ENCODE measurements at places on chromosomes 6 and 20. TPM values are rescaled to one million over a fixed set of nuclear protein-coding genes. Genes with fewer than 3 reads are reported as not detected.

Gene BPIFB4
- not detected for total RNA-seq

Gene MEI4
- not detected for total RNA-seq

Gene RSPH4A
- total RNA-seq = 0.18 TPM

Gene SPATS1
- not detected for total RNA-seq

Gene PROKR2
- not detected for total RNA-seq

Gene CDH26
- total RNA-seq = 0.34 TPM

Gene FAM209B
- total RNA-seq = 1.1 TPM

Gene TGM3
- total RNA-seq = not detected

Gene HLA-DPB1
- 22.8 TPM for total RNA-seq

Gene DSN1
- 41.8 TPM for total RNA-seq

Gene LY6G5C
- total RNA-seq = 4.3 TPM

Gene DEFB123
- not detected for total RNA-seq

Gene FOXS1
- not detected for total RNA-seq

Gene SKIC2
- total RNA-seq = 73.2 TPM

Gene IL17F
- total RNA-seq = not detected

Gene CTAGE9
- not detected for total RNA-seq

Gene SLC35A1
- total RNA-seq = 12.6 TPM

Measured in activated CD8-positive, alpha-beta T cell treated with anti-CD3 and anti-CD28 coated beads, Interleukin-2, amount 10 ng/mL, durations not matched to agents 7 days and 5 days (primary cell).